Ureter (tissue), 1 donor: ENCODE measurements at places on chromosomes 2 and 18. TPM values are rescaled to one million over a fixed set of nuclear protein-coding genes. Genes with fewer than 3 reads are reported as not detected.
A peak's percentile ranks its signal among the peaks of the same experiment; 100 is the strongest.

DNA sequence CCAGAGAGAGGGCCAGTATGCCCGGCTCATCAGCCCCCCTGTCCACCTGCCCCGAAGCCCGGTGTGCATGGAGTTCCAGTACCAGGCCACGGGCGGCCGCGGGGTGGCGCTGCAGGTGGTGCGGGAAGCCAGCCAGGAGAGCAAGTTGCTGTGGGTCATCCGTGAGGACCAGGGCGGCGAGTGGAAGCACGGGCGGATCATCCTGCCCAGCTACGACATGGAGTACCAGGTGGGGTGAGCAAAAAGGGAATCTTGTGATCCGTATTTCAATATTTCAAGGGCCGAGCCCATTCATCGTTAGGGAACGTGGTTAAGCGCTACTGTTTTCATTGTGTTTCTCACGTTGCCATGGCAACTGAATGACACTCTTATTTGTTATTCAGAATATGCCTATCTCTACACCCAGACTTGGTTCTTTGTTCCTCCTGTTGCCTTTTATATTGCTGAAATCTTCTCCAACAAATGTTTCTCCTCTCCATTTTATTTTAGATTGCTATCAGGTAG is 81.5 kb downstream of the NRP2 start:
- DNase-seq, result no peak

The SMAD7 gene
- total RNA-seq, result 23.2 TPM

The SLC8A1 gene
- total RNA-seq, result 116 TPM

- no peak for DNase-seq
These were observed 6.5 kb upstream of the IL1R2 start for GRCh38 chr2:101985101-101985792.

- no peak for DNase-seq
These were observed 20.8 kb downstream of the SP140L start for GRCh38 chr2:230347659-230348305.

DNA sequence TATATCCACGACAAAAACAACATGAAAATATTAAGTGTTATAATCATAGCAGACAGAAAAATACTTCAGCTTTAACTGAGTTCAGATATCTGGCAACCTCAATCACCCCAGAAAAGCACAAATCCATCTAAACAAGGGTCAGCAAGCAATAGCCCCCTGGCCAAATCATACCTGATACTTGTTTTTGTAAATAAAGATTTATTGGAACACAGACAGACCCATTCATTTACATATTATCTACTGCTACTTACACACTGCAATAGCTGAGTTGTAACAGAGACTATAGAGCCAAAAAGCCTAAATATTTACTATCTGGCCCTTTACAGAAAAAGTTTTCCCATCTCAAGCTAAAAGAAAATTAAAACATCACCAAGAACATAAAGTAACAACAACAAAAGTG is 12.8 kb downstream of the FARSB start:
- DNase-seq, result no peak

DNA sequence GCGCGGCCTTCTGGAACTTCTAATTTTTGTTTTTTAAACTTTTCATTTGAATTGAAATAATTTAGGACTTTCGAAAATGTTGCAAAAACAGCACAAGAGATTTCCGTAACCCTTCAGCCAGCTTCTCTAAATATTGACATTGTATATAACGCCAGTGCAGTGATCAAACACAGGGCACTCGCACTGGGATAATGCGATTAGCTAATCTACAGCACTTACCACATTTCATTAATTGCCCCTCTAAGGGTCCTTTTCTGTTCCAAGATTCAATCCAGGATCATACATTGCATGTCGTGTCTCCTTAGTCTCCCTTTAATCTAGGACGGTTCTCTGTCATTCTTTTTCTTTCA is 343 bp upstream of the CD302 start:
- no peak for DNase-seq

DNA sequence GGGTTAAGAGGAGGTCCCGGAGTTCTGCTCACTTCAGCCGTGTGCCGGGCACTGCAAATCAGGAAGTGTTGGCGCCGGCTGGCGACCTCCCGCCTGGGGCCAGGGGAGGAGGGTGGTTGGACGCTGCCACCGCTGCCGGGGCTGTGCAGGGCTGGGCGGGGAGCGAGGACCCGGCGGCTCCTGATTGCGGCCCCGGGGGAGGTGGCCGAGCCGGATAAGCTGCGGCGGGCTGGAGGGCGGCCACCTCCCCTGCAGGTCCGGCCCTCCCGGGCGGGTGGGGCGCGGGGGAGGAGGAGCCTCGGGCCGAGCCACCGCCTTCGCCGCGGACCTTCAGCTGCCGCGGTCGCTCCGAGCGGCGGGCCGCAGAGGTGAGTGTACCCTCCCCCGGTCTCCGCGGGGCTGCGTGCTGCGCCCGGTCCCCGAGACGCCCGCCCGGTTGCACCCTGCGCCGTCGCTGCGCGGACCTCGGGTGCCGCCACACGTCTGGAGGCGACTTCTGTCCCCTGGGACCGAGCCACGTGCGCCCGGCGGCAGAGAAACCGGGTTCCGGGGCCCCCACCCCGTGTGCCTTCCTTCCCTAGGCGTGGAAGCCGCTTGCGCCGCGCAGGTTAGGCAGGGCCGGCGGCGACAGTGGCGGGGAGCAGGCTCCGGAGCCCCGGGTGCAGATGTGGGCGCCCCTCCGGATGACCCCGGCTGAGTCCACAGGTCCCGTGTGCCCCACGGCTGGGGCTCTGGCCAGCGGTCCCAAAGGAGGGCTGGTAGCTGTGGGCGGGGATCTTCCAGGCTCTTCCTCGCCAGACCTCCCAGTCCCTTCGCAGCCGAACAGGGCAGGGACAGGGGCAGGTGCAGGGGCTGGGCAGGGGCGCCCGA is at the start of gene STEAP3:
TSS of gene STEAP3 (plus strand) at position 314 of the 870 bp plus-strand sequence. CDS start 7,179 bp downstream, outside the sequence.
- peak; percentile 72 for DNase-seq

GRCh38 chr18:42929181-42929580 is 186.3 kb downstream of the RIT2 start:
- DNase-seq, result no peak

DNA sequence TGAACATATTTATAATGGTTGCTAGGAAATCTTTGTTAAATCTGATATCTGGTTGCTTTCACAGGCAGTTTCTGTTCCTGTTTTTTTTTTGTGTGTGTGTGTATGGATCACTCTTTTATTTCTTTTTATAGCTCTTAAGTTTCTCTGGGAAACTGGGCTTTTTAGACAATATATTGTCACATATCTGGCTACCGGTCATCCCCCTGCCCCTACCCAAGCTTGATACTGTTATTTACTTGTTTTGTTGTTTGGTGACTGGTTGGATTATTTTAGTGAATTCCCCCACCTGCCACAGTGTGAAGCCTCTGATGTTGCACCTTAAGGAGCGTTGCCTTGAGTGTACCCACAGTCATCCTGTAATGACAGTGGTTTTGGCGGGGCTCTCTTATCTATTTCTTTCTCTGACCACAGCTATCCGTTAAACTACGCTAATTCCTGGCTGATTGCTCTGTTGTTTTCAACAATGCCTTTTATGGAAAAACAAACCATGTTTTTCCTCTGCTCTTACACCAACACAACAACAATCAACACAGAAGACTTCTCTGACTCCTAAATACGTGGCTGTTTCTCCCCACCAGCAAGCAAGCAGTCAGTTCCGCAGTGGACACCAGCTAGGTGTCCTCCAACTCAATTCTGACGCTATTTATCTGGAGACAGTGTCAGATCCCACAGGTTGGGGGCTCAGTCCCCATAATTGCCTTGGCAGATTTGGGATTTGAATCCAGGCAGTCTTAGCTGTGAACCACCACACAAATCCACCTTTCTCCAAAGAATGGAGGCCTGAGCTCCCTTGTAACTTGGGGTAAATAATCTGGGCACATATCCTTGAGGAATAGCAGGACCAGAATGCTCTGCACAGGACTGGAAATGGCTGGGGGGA is 10.9 kb downstream of the GNLY start:
- no peak for DNase-seq

GRCh38 chr2:102103992-102104871 is 38.3 kb upstream of the IL1R1 start:
- peak; percentile 59 for DNase-seq

The SLC4A3 gene
- total RNA-seq, result 12.2 TPM

GRCh38 chr2:667332-667999 is 9.7 kb downstream of the TMEM18 start:
- DNase-seq, result no peak

The CLEC4F gene
- 1.2 TPM for total RNA-seq

DNA sequence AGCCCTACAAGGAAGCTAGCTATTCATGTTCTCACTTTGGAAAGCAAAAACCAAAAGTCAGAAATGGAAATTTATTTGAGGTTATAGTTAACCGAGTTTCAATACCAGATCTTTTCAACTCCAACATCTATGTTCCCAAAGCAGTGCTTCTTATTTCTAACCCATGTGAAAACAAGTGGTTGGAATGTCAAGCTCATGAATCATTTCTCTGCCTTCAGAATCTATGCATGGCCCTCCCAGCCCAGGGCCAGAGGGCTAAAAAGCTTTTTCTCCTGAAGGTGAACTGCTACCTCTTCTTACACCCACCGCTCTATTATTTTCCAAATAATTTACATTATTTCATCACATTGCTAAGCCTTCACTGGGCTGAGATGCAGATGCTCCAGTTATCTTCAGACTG is 158.4 kb downstream of the SP3 start:
- DNase-seq, result no peak

- no peak for DNase-seq
These were observed 130.6 kb upstream of the OTX1 start for GRCh38 chr2:62920070-62920469.

GRCh38 chr2:201854841-201855240 is 48.5 kb downstream of the CDK15 start:
- DNase-seq, result no peak

The LOXL3 gene
- total RNA-seq, result 6.4 TPM

DNA sequence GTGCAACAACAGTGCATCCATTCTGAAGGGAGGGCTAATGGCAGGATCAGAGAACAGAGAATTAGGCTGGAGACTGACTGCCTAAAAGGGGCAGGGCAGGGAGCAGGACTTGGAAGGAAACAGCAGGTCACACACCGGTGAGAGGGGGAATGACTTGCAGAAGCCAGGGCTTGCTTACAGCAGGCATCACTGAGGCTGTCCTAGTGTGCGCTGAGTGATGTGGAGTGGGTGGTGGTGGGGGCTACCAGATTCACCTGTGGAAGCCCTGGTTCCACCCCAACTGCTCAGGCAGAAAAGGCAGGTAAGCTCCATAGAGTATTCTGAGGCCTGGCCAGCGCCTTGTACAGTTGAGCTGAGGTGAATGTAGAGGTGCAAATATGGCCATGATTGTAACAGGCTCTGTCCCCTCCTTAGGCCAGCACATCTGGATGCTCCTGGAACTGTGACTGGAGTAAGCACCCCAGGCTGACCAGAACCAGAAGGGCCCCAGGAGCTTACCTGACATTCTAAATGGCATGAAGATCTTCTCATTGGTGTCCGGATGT is 49.4 kb downstream of the SFXN5 start:
- no peak for DNase-seq

DNA sequence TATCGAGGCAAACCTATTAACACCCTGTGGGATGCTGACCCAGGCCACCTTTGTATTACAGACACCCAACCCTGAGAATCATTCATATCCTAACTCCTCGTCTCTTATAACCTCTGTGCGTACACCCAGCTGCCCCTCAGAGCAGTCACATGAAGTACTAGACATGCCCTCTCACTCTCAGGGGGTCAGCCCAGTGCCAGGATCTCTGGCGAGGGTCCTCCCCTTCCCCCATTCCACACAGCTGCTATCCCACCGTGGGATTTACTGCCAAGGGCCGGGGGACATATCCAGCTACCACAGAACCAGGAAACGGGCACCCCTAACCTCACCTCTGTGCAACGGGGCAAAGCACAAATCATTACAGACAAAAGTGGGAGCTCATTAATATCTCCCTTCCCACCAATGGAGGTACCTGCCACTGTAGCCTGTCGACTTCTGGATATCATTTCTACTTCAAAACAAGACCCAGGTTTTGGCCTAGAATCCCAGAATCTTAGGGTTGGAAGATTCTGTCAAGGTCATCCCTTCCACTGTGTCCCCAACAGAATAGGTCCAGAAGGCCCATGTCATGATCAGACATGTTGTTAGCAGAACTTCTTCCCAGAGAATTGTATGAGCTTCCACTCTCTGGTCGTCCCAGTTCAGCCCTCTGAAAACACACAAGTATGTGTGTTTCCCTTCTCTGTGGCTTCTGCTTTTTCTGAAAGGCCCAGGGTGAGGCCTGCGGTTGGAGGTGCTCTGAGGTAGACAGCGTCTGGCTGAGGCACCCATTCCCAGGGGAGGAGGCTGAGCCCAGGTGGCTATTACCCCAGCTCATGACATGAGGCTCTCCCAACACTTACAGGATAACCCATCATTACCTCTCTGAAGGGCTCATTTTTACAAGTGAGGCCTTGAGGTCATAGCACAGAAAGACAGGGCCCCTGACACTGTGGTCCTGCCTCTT is 1.7 kb downstream of the TMBIM1 start:
- no peak for DNase-seq

DNA sequence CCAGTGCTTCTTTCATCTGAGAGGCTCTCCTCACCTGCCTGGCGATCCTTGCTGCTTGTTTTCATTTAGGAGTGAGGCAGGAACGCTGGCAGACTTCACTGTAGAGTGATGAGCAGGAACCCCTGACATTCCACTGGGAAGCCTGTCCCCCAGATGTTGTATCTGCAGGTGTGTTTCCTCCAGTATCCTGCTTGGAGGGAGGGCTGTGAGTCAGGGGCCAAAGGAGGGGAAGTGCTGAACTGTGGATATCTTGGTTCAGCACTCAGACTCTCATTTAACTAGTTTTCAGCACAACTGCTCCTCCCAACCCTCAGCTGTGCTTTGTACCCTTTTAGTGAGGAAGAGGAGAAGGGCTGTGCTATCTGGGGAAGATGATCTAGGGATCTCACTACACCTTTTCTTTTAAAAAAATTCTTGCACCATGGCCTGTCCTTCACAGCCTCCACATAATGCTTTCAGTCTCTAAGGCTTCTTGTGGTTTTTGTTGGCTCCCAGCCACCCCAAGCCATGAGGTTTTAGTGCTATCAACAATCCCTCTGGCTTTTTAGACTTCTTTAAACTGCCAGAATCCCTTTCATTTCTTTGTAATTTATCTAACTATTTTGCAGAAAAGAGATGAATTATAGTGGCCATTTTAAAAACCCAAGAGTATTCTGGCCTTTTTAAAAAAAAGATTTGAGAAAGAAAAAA is 11.2 kb downstream of the ANKAR start:
- DNase-seq, result no peak

The SLC9A2 gene
- 21.1 TPM for total RNA-seq

DNA sequence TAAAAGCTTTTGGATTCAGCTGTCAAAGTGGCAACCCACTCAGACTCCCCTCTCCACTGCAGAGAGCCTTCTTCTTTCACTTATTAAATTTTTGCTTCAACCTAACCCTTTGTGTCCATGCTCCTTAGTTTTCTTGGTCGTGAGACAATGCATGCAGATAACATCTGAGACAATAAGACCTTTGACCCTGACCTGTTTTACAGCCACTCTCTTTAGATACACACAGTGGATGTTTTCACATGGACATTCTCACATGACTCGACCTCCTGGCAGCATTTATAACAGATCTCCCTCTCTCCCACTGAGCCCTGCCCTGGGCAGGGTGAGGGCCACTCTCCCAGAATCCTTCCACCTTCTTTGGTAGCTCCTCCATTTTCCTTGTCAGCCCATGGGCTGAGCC is 30.4 kb upstream of the IL36G start:
- DNase-seq, result no peak

The CHRND gene
- not detected for total RNA-seq

GRCh38 chr2:120044336-120044735 is 31.5 kb downstream of the EPB41L5 start:
- DNase-seq, result no peak

The MOGAT1 gene
- total RNA-seq, result not detected
